ENCODE measurements at places on chromosomes 2 and 18. TPM values are rescaled to one million over a fixed set of nuclear protein-coding genes. Genes with fewer than 3 reads are reported as not detected.

DNA sequence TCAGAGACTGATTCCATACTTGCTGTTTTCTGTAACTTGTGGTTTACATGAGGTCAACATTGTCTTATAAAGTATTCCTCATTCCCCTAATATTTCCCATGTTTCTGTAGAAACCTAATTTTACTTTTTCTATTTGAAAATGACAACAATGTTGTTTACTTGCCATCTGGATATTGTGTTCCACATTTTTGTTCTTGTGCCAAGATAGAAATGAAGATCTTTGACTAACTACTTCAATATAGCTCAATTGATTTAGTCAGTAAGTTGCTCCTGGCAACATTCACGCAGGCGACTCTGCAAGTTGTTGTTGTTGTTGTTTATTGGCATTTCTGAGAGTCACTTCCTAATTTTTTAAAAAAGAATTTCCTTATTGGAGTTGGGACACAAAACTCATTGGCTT is 69.5 kb downstream of the CAVIN2 start:
- DNase-seq = no peak

- no peak for DNase-seq
Observed at GRCh38 chr2:219297766-219298456, 11.3 kb downstream of the PTPRN start.

GRCh38 chr2:143146815-143147530 is 17.8 kb downstream of the ARHGAP15 start:
- no peak for DNase-seq

DNA sequence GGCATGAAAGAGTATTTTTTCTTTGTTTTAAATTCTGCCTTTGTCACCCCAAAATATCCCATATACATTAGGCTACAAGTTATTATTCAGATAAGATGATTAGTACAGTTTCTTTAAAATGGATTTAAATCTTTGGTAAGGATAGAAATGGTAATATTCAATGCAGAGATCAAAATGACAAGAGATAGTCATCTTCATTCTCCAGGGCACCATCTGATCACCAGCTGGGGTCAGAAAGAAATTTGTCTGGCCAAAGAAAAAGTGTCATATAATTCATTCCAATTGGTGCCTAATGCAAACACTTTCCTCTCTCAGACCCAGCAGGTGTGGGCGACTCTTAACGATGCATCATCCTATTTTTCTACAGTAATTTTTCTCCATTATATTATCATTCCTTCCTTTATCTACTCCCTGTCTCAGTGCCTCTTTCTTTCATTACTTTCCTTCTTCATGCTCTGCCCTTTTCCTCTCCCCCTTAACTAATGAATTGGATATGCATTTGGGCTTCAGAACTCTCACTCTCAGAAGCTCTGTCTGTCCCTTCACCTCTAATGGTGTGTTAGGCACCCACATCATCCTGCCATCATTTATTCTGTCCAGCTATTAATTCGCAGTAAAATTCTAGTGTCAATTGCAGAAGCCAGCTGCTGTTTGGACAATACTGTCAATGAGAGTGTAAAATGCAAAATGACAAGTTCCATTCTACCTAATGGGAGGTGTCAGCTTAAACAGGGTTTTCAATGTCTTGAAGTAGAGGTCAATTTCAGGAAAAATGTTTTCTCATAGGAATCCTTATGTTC is 570.5 kb downstream of the TDRD15 start:
- DNase-seq = no peak

Gene NPAS2
- 5.6 TPM for total RNA-seq

Gene SERPINB12
- total RNA-seq = not detected
